Brain (organoid and tissue), 16 donors: ENCODE measurements at places on chromosomes 1 and 21.

- DNase-seq = no peak
Measured at GRCh38 chr21:21624674-21625073, 626.5 kb downstream of the NCAM2 start.

- no peak for DNase-seq
Measured at GRCh38 chr1:99599678-99600175, 46.2 kb upstream of the PALMD start.

DNA sequence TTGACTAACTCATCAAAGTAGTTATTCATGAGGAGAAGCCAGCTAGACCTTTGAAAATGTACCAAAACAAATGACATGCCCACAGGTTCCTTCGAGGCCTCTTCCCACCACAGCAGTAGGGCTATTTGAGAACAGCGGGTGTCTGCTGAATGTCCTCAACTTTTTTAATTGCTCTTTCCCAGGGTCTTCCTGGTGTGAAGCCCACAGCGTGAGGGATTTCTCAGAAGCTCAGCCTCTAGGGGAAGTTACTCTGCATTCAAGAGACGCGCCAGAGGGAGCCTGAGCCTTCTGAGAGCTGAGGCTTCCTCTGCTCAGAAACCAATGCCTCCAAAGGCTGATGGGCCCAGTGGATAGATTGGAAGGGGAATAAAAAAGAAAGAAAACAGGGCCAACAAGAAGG lies 153.6 kb downstream of the OLFM3 start:
- DNase-seq = no peak

DNA sequence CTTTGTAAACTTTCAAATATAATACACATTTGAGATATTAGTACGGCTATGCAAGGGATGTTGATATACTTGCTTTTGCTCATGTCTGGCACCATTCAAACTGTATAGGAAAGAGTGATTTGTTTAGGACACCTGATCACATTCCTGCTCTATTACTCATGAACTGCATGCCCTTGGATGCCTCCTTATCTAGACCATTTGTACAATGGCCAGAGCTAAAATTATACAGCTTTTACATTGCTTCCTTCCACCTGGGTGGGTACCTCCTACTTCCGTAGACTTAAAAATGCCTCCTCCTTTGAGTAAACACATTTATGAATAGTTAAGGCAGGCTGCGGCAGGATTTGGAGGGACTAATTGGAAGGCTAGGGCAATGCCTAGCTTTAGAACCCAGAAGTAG lies 85.4 kb upstream of the PBX1 start:
- DNase-seq = no peak

DNA sequence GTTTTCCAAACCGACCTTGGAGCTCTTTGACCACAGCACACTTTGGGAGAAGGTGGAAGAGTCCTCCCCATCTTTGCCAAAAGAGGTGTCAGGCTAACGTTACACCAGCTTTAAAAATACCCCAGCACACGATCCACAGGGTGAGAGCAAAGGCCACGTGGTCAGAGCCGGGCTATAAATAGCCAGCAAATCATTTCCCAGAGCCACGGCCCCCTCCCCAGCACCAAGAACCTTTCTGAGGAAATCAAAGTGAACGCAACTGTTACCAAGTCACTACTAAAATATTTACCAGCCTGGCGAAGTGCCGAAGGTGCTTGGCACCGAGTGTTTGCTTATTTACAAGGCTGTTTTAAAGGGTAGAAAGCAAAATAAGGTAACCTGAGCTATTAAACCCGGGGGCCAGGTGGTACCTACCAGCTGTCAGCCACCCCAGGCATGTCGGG lies 72.4 kb downstream of the CASZ1 start:
- DNase-seq = no peak

GRCh38 chr1:52679048-52679447 lies 19.1 kb downstream of the COA7 start:
- DNase-seq = no peak

GRCh38 chr1:87084244-87084836 lies 169.9 kb downstream of the HS2ST1 start:
- peak; percentile 33 for DNase-seq

- peak; percentile 69 for DNase-seq
Measured at GRCh38 chr1:2230781-2231531, 2.8 kb downstream of the SKI start.

DNA sequence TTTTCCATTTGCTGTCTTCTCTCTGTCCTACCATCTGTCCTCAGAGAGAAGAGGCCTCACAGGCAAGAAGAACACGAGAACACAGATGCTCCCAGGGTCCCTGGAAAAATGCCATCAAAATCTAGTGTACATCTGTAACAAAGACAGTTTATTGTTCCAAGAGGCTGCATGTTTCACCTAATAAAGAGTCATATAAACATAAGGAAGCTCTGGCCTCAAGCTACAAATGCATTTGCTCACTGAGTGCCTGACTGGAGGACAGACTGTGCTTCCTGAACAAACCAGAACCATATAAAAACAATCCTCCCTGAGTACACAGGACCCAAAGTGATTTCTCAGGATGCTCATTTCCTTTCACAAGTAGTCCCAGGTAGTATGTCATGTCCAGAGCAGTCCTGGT lies 76.3 kb upstream of the SLC44A3 start:
- no peak for DNase-seq

GRCh38 chr1:182634306-182635072 lies 30.3 kb upstream of the RGS16 start:
- no peak for DNase-seq
